ENCODE measurements at places on chromosomes 13 and 19. TPM values are rescaled to one million over a fixed set of nuclear protein-coding genes. Genes with fewer than 3 reads are reported as not detected.

Gene TJP3
- polyA plus RNA-seq: 0.89 TPM

Gene CEACAM1
- 13.8 TPM for polyA plus RNA-seq

Gene PODNL1
- polyA plus RNA-seq: 1.7 TPM

GRCh38 chr19:48608798-48609263, 2.3 kb downstream of the SPACA4 start:
- DNase-seq: no peak

- no peak for DNase-seq
Observed at GRCh38 chr13:52454459-52454819, 839 bp upstream of the CKAP2 start.

DNA sequence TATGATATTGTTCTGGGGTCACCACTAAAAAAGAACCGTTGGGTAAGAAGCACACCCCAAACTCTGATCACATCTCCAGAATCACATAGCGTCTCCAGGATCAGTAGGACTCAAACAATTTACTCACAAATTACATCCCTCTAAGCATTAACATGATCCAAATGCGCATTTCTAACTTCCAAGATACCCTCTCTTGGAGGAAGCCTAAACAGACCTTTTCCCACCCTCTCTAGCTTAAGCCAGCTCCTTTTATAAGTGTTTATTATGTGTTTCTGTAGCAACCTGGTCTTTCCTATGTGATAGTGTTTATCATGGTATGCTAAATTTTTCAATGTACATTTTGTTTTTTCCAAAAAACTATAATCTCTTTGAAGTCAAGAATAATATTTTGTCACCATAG, 1846.5 kb downstream of the OLFM4 start:
- no peak for DNase-seq

DNA sequence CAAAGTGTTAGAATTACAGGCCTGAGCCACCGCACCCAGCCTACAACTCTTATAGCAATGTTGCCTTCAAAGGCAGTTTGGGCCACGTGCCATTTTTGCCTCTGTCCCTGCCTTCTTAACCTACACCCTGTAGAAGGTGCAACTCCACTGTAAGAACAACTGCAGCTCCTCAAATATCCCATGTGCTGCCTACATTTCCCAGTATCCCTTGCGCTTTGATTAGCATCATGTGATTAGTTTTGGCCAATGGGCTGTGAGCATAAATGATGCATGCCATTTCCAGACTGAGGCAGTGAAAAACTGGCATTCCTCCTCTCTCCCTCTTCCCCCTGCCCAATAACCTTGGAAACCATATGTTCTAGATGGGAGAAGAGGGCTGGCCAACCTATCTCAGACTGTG, 75.2 kb upstream of the MRI1 start:
- DNase-seq: no peak

DNA sequence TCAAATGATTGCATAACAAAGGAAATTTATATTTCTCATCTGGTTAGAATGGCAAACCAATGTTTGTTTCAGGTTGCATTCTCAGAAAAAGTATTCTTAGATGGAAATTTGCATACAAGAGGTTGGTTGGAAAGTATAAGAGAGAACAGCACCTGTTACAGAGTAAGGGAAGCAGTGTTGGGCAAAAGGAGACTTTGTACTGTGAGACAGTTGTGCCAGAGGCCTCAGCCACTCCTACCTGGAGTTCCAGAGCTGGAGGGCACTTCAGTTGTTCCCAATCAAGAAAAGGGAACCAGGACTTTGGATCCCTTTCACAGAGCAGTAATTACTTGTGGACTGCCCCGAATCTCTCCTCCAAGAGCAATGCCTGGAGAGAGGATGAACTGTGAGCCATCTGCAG, 81.8 kb downstream of the SPRY2 start:
- no peak for DNase-seq

- DNase-seq: peak; percentile 7
Observed at GRCh38 chr19:36604656-36605100, 435 bp upstream of the ZNF382 start.

DNA sequence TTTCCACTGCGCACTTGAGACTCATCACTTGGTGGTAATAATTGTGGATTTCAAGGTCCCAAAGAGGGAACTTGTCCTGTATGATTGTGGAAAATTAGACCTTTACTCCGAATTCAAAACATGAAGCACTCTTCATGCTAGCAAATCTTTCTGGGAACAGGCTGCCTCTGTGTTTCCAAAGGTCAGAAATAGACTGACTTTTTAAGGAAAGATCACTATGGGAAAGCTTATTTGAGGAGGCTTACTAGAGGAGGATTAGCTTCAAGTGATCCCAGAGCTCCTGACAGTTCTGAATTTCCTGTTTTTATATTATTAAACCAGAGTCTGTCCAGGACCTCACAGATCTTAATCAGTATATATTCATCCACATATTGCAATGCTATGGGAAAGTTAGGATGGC, 5.5 kb downstream of the WDFY2 start:
- no peak for DNase-seq

GRCh38 chr19:2302319-2303210, 5.4 kb downstream of the LINGO3 start:
- no peak for DNase-seq
